ENCODE measurements at places on chromosomes 2 and 18. TPM values are rescaled to one million over a fixed set of nuclear protein-coding genes. Genes with fewer than 3 reads are reported as not detected.

TOGARAM2 gene
- not detected for polyA plus RNA-seq

ACMSD gene
- 0.46 TPM for polyA plus RNA-seq

NEU2 gene
- polyA plus RNA-seq = not detected

SOX11 gene
- polyA plus RNA-seq = 10.6 TPM

Measured in cardiac muscle cell (in vitro differentiated cells and primary cell).